Omental fat pad (tissue), 4 donors: ENCODE measurements at places on chromosomes 4 and X.

- no peak for DNase-seq
Observed at GRCh38 chr4:52081216-52081615, 30.1 kb downstream of the SPATA18 start.

- no peak for DNase-seq
Observed at GRCh38 chrX:34275699-34276098, 143.6 kb upstream of the FAM47A start.

DNA sequence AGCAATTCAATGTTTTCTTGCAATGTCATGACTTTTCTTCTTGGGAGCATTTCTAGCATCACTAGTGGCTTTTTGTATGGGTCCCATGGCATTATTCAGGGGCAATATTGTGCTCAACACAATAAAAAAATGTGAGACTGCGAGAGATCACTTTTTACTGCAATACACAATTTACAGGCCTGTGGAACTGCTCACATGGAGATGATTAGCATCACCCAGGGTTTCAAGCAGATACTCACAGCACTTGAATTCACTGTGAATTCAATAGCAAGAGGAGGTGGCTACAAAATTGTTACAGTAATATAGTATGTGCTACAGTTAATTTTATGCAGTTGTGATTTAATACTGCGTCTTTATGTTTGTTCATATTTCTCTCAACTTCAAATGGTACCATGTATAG is 50.4 kb downstream of the TBC1D19 start:
- DNase-seq: no peak

- DNase-seq: no peak
Observed at GRCh38 chr4:10342866-10343265, 114.4 kb downstream of the ZNF518B start.

DNA sequence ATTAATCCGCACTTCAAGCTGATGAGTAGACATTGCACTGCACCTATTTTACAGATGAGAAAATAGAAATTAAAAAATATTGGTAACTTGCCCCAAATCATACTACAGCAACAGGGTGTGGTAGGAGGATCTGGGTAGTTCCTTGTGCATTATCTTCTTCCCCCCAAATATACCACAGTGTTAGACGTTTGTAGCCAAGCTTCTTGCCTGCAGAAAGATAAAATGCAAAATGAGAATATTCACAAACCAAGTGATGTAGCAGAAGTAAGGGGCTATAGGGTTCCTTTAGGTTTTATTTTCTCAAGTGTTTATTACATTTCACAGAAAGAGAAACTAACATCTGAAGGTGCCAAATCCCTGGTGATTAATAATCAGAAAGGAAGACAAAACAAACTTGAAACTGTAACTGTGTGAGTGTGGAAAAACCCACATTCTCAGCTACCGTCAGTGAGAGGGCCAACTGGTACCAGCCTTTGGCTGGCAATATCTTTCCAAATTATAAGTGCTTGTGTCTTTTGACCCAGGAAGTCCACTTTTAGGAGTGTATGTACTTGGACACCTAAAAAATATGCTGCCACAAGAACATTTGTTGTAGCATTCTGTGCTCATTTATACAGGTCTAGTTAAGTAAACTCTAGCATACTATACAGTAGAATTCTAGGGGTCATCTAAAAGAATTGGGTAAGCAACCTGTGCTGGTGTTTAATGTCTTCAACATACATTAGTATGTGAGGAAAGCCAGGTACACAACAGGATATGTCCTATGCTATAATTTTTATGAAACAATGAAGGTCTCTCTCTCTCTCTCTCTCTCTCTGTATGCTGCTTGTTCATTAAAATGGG is 6.7 kb upstream of the CD38 start:
- no peak for DNase-seq

- DNase-seq: no peak
Observed at GRCh38 chr4:5878359-5878758, 14.5 kb downstream of the CRMP1 start.

- DNase-seq: no peak
Observed at GRCh38 chr4:137069473-137069872, 462.8 kb downstream of the PCDH18 start.

- no peak for DNase-seq
Observed at GRCh38 chr4:182968917-182969650, 51.9 kb upstream of the DCTD start.

DNA sequence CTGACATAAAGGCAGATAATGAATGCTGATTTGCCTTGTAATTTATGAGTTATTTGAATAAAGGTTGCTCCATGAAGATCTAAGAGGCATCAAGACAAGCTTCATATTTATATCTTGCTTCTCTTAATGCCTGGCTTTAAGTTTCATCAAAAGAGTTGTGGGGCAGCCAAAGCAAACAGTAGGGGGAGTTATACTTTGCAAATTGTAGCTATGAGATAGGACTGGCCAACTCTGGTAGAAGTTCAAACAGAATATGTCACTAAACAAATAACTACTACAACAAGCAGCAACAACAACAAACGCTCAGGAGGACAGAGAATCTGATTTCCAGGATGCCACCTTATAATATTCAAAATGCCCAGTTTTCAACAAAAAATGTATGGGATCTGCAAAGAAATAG is 69.1 kb upstream of the PLAC1 start:
- DNase-seq: no peak

DNA sequence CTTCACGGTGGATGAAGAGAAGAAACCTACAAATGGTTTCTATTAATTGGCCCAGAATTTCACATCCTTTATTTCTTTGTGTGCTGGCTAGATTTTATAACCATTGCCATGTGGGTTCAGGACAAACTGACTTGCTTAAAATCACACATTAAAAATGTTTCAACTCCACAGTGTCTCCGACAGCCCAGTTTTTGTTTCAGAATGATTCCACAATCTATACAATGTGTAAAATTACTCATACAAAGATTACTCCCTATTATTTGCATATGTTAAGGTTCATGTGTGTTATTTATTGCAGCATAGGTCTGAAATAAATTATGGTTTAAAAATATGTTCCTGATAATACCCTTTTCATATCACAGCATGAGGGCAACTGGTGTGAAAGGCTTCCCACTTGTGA is 20.6 kb downstream of the DCHS2 start:
- DNase-seq: no peak

DNA sequence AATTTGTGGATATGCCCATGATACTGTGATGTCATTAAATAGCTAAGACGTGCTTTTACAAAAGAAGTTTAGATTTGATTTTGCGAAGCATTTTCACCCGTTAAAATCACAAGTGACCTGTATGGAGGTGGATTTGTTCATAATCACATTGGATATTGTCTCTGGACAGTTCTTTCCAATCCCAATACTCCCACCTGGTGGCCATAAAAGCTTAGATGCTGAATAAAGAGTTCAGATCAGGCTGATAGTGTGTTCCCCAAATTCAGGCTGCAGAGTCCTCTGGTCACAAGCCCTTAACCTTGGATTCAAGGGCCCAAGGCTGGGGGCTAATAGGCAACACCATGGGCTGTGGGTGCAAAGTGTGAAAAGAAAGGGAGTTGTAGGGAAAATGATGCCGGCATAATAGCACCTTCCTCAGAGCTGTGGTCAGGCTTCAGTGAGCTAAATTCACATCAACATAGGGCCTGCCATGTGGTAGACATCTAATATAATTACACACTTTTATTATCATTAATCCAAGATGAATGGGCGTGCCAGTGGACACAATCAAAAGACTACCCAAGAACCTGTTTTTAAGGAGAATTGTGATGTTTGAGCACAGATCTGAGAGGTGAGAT is 28.1 kb downstream of the SMIM43 start:
- DNase-seq: no peak

DNA sequence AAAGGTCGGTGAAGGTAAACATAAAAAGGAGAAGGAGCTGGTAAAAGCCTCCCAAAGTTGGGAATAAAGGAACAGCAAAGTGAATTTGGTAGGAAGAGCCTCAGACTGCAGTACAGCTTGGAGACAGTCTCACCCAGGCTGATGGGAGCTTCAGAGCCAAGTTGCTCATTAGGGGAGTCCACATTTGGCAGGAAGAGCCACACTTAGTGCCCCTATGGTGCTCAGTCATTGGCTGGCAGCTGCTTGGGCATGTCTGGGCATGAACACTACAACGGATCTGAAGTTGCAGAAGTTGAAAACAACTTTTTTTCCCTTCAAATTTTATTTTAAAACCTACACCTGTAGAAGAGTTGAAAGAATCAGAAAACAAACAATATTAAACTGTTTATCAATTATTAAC is 2497.3 kb downstream of the ARAP2 start:
- DNase-seq: no peak

GRCh38 chr4:106294062-106294461 is 21.9 kb downstream of the TBCK start:
- no peak for DNase-seq

- DNase-seq: no peak
Observed at GRCh38 chrX:46463682-46464081, 81.5 kb downstream of the ZNF674 start.

GRCh38 chr4:2685541-2685940 is 70.6 kb downstream of the TNIP2 start:
- no peak for DNase-seq

- DNase-seq: no peak
Observed at GRCh38 chr4:88610771-88611170, 18.5 kb downstream of the HERC3 start.

GRCh38 chr4:184450743-184451535 is 23.4 kb downstream of the IRF2 start:
- DNase-seq: no peak

DNA sequence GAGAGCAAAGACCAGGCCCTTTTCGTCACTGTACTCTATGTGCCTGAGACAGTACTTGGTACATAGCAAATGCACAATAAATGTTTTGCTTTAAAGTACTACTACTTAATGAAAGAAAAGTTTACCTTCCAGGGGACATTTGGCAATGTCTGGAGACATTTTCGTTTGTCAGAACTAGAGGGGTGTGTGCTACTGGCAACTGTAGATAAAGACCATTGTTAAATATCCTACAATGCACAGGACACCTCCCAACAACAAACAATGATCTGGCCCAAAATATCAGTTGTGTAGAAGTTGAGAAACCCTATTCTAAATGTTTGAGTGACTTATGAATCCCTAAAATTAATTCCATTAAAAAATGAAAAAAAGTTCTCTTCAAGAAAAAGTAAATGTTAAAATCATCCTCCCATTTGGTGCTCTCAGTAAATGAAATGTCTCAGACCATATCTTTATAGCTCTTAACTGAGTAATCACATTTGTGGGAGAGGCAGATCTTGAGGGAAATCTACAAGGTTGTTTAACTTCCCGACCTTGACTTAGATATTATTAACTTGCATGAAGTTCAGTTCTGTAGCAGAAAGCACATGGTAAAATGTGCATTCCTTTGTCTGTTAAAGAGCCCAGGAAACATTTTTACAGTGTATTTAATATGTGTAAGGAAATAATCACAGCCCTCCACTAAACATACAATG is 18.5 kb downstream of the EGFL6 start:
- DNase-seq: no peak

- no peak for DNase-seq
Observed at GRCh38 chr4:2954358-2955185, 8.6 kb downstream of the NOP14 start.

DNA sequence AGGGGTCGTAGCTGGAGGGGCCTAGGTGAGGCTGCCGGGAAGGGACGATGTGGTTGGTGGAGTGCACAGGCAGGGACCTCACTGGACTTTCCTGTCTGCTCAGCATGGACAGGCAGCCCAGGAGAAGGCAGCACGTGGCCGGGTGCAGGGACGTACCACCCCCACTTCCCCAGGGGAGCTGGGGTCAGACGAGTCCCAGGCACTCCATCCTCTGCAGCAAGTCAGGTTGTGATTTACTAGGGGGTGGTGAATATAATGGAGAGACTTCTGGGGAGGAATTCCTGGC is 1.5 kb upstream of the CTBP1 start:
- no peak for DNase-seq

- no peak for DNase-seq
Observed at GRCh38 chr4:48692897-48693296, 87.2 kb downstream of the FRYL start.
